ENCODE measurements at places on chromosomes 1 and 21.
A peak's percentile ranks its signal among the peaks of the same experiment; 100 is the strongest.

- no peak for DNase-seq
Observed at GRCh38 chr1:159091607-159092031, 15.1 kb upstream of the AIM2 start.

DNA sequence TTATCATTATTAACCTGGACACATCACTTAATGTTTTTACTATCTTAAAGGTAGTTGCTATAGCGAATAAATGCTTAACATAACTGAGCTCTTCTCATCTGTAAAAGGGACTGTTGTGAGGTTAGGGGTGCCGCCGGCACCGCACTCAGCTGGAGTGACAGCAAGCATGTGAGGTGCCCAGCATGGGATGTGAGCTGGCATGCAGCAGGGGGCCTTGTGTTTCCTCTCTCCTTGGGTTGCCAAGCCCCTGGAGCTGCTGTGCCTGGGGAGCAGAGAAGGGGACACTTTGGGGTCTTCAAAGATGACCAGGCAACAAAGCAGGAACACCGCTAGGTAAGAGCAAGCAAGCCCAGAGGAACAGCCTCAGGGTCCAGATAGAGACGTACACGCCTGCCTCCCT, 2.1 kb upstream of the ZC3H12A start:
- no peak for DNase-seq

GRCh38 chr1:15941899-15942660, 33.8 kb downstream of the ZBTB17 start:
- DNase-seq = no peak

DNA sequence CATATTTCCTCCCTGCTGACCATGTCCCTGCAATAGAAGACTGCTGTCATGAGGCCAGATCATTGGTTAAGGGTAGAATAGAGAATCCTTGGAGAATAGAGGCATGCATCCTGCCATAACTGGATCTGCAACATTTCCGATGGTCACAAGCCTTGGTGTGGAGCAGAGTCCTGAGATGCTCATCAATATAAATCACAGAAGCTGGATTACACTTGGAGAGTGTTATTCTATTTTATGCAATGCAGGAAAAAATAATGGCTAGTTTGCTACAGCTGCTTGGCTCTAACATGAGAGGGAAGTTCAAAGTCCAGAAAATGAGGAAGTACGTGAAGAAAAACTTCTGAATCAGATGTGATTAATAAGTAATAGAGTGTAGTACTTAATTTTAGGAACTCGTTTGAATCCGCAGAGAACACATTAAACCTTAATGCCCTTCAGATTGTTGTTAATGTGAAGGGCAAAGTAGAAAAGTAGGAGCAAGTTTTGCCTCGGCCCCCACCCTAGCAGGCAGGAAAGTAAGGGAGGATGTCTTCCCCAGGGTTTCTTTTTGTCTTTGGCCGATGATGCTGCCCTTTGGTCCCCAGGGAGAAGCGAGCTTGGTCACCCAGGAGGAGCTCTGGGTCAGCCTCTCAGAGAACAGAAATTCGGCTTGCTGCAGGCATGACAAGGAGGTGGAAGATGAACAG, 59.5 kb downstream of the KCNK1 start:
- DNase-seq = no peak

DNA sequence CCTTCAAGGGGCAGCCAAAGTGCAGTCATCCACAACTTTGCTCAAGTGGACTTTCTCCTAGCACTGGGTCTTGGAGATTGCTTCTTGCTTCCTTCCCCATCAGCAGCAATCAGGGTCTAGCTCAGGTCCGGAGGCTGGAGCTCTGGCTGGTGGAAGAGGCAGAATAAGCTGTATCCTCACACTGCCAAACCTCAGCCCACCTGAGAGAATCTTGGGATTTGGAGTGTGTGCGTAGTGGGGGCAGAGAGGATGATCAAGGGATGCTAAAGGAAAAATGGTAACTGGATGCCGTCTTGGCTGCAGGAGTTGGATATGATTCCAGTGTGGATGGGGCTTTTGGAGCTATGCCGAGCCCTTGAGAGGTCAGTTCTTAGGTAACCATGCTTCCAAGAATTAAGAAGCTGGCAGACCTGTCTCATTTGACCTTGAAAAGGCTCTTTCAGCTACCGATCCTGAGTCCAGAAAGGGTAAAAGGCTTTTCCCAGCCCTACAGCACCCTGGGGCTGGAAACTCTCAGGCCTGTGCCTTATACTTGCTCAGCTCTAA, 4.5 kb upstream of the NFASC start:
- no peak for DNase-seq

DNA sequence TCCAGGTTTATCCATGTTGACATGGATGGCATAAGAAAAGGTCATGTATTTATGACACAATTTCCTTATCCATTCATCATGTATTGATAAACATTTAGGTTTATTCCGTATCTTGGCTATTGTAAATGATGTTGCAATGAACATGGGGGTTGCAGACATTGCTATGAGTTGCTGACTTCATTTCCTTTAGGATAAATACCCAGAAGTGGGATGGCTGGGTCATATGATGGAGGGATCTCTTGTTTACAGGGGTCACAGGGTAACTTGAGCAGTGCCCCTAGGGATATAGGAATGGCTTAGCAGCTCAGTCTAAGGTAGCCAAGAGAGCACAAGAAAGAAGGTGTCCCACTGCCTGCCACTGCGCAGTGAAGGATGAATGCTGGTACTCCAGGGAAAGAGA, 229.6 kb upstream of the COA6 start:
- no peak for DNase-seq

GRCh38 chr1:227911376-227911775, 36.4 kb downstream of the WNT9A start:
- no peak for DNase-seq

- no peak for DNase-seq
Observed at GRCh38 chr21:33406493-33406892, 3.3 kb downstream of the IFNGR2 start.

- no peak for DNase-seq
Observed at GRCh38 chr1:8706995-8707396, 110.4 kb downstream of the RERE start.

DNA sequence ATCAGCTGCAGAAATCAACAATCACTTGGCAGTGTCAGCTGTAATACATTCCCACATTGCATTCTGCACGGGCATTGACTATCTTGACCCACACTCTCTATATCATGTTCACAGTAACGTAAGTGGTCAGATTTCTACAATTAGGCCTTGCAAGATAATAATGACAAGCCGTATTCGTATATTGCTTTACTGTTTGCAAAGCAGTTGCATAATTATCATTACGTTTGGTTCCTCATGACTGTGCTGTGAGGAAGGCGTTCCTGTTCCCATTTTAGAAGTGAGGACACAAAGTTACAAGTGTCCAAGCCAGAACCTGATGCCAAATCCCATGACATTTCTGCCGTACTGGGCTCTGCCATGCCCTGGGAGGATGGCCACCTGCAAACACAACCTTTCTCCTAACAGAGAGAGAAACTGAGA, 53.5 kb upstream of the TARBP1 start:
- DNase-seq = no peak

GRCh38 chr1:54826226-54826816, 25.2 kb upstream of the TTC22 start:
- no peak for DNase-seq

DNA sequence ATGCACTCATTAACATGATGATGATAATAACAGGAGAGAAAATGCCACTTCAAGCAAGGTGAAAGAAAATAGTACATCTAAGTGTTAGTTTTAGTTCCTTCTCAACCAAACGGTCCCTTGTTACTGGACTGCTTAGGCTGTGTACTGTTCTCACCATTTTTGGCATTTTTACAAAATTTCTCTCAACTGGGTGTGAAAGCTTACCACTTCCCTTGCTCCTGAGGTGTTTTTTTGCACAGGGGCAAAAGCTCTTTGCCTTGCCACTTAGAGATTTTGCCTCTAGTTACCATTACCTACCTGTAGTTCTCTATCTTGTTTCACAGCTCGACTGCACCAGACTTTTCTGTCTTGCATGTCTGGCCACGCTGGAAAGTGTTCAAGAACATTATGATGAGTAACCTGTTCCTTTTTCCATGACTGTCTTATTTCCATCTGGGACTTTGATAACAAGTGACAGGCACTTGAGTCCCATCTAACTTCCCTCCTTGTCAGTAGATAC, 10.7 kb downstream of the NEK7 start:
- no peak for DNase-seq

GRCh38 chr1:99886841-99887240, 36.7 kb downstream of the AGL start:
- DNase-seq = no peak

GRCh38 chr1:164843743-164844500, 284.9 kb downstream of the PBX1 start:
- DNase-seq = no peak

DNA sequence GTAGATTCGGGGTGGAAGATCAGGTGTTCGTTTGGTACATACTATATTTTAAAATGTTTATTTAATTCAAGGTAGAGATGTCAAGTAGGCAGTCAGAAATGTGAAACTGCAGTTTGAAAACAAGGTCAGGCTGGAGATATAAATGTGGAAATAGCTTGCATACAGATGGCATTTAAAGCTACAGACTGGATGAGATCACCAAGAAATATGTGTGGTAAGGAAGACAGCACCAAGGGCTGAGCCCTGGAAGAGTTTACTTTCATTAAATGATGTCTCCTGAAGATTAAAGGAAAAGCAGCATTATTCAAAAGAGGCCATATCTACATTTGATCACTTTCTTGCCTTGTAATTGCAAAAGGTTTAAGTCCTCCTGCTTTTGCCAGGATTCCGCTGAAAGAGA, 271.3 kb downstream of the PTBP2 start:
- DNase-seq = no peak

GRCh38 chr1:166947398-166948043, 27.8 kb downstream of the ILDR2 start:
- no peak for DNase-seq

GRCh38 chr1:230456478-230456877, 30.3 kb upstream of the PGBD5 start:
- DNase-seq = no peak

GRCh38 chr1:239719642-239720258, 333.4 kb downstream of the CHRM3 start:
- peak; percentile 79 for DNase-seq

DNA sequence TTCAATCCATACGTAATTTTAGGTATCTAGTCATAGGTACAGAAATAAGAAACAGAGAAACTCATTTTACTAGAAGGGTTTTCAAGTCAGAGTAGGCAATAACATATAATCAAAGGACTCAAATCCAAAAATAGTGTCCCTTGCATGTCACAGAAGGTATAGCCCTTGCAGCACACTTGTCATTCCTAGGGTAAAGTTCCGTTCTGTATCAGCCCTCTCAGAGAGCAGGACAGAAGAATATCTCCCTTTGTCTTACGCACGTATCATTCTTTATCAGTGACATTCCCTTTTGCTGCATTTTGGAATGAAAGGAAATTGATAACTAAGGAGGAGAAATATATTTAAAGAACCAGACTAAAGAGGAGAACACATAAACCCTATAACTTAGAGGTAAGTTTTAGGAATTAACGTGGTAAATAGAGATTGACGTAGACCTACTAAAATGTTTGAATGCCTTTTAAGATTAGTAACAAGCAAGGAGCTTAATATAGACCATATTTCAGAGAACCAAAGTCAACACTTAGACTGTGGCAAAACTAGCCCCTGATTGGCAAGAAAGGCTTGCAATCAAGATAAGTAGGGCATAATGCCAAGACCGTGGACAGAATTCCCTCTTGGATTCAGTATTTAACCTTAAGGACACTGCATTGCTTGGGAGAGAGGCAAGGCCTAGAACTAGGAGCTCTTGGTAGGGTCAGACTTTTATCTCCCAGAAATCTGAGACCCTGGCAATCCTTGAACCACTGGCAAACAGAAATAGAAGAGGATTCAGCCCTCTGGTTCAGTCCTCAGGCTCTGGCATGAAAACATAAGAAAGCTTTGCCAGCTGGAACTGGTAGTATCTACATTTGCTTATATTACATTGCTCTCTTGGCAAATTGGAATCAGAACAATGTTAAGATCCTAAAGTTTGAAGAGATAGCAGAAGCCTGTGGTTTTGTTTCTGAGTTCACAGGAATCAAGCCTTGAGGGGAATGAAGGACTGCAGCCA, 232.1 kb downstream of the ASTN1 start:
- no peak for DNase-seq

DNA sequence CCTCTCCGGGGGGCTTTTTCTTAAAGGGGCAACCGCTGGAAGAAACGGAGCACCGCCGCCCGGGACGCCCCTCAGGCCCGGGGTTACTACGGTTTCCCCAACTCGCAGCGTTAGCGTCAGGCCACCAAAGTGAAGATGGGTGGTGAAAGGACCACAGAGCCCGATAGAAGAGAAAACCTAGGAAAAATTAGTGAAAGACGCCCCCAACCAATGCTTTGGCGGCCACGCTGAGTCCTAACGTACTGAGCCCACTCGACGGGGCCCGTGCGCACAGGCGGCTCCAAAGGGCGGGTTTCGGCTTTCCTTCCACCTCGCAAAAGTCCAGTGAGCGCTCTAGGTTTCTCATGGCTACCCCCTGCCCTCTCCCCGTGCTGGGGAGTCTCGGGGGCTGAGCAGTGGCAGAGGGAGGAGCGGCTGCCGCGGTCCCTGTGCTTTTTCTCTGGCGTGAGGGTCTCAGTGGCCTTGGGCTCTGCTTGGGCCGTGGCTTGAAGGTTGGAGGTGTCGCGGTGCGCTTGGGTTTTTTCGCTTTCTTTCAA, 12.2 kb upstream of the SPEN start:
- DNase-seq = no peak

GRCh38 chr1:201659572-201659971, 120.6 kb downstream of the NAV1 start:
- DNase-seq = no peak

GRCh38 chr1:47104816-47105215, 32.4 kb upstream of the CYP4A22 start:
- DNase-seq = no peak

- no peak for DNase-seq
Observed at GRCh38 chr1:76262601-76263000, 188.1 kb downstream of the ST6GALNAC3 start.

- no peak for DNase-seq
Observed at GRCh38 chr1:63004868-63005267, 220.9 kb downstream of the ATG4C start.

- DNase-seq = no peak
Observed at GRCh38 chr1:55378582-55378981, 163.4 kb upstream of the USP24 start.

DNA sequence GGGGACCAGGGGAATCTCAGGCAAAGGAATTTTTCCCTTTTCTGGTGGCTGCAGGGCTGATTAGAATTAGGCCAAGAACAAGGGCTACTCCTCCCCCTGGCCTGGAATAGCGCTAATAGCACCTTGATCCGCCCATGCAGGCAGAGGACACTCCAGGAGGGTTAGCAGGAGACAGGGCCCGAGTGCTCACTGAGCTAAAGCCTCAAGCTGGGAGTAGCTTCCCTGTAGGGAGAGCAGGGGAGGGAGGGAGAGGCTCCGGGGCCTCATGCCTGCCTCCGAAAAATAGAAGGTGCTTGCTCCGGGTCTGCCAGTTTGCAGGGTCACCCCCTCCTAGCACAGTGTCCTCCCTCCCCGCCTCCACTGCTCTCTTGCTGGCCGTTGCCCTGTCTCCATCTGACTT, 3.8 kb downstream of the PTPN7 start:
- no peak for DNase-seq
